Posterior vena cava (tissue), 2 donors: ENCODE measurements at places on chromosomes 5 and 9. TPM values are rescaled to one million over a fixed set of nuclear protein-coding genes. Genes with fewer than 3 reads are reported as not detected.
A peak's percentile ranks its signal among the peaks of the same experiment; 100 is the strongest.

GRCh38 chr9:20835377-20836286, 151.6 kb downstream of the FOCAD start:
- DNase-seq, result no peak

The PCDHB16 gene
- total RNA-seq, result 5.0 TPM

DNA sequence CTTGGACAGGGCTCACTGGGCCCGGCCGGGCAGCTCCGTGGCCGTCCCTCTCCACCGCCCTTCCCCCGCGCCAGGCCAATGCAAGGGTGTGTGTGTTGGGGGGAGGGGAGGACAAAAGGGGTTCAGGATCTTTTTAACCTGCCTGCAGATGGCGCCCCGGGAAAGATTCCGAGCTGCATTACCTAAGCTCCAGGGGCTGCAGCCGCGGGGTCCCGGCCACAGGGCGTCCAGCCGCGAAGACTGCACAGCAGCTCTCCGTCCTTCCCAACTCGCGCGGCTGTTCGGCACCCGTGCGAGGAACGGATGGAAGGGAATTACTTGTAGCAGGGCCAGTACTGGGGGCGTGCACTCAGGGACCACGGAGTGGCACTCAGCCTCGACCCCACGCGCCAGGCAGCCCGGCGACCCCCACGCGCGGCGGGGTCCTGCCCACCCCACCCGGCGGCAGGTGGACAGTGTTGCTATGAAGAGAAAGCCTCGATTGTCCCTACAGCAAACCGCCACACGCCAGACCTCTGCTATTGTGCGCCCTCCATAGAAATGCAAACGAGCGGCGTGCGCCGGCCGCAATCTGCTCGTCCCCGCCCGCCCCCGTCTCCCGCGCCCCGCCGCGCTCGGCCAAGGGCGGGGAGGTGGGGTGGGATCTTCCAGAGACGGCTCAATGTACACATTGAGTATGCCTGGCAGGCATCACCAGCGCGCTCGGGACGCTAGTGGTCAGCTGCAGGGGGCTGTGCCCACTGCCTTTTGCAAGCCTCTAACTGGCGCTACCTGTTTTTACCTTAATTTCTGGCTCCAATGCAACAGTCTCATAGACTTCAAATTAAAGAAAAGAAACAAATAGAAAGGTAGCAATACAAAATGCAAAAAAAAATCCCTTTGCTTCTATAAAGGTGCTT, 796 bp upstream of the GADD45G start:
- DNase-seq, result peak; percentile 83

The KIF4B gene
- total RNA-seq, result 0.14 TPM

The DNM1 gene
- total RNA-seq, result 19.0 TPM

The CEL gene
- 0.51 TPM for total RNA-seq

The C8G gene
- 1.4 TPM for total RNA-seq

The INSL4 gene
- total RNA-seq, result not detected

GRCh38 chr9:121892706-121893105, 200.4 kb downstream of the TTLL11 start:
- DNase-seq, result no peak

The PCDHB10 gene
- 3.8 TPM for total RNA-seq

GRCh38 chr5:126531543-126532120, 63.4 kb downstream of the ALDH7A1 start:
- no peak for DNase-seq

DNA sequence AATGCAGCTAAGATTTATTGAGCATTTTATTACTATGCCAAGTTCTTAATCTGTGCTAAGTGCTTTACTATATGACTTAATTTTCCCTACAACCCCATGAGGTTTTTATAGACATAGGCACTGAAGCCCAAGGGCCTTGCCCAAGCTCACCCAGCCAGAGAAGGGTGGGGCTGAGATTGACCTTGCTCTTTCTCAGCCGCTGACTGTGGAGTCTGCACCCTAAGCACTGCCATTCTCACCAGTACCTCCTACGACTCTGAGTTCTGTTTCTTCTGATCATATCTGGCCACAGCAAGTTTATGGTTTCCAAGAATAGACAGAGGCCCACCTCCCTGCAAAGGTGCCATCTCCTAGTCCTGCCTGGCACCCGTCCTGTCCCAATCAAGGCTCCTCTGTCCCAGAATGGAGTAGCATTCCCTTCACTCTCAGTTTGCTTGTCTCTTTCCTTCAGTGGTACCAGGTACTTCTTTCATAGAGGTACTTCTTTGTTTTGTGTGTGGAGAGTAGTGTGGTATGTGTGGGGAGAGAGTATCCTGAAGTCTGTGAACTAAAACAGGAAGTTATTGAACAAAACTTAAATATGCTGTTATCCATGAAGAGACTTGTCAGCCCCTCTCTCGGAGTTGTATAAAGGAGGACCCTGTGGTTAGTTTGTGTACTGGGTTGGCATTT, 42.6 kb downstream of the CSF1R start:
- DNase-seq, result no peak

GRCh38 chr5:76663573-76663972, 40.4 kb upstream of the F2RL2 start:
- DNase-seq, result no peak

- DNase-seq, result no peak
Observed at GRCh38 chr9:5899292-5899691, 8.6 kb downstream of the MLANA start.

GRCh38 chr5:126519637-126520592, 75.1 kb downstream of the ALDH7A1 start:
- DNase-seq, result no peak

The ACSL6 gene
- total RNA-seq, result 0.32 TPM

DNA sequence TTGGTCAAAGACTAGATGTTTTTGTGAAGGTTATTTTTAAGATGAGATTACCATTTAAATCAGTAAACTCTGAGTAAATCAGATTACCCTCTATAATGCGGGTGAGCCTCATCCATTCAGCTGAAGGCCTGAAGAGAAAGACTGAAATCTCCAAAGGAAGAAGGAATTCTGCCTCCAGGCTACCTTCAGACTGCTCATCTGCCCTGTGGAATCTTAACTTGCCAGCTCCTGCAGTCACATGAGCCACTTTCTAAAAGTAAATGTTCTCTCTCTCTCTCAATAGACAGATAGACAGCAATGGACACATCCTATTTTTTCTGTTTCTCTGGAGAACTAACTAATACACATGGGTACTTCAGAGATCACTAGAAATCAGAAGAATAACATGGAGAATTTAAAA, 182.8 kb downstream of the CFAP90 start:
- no peak for DNase-seq

The PDE6A gene
- total RNA-seq, result not detected

DNA sequence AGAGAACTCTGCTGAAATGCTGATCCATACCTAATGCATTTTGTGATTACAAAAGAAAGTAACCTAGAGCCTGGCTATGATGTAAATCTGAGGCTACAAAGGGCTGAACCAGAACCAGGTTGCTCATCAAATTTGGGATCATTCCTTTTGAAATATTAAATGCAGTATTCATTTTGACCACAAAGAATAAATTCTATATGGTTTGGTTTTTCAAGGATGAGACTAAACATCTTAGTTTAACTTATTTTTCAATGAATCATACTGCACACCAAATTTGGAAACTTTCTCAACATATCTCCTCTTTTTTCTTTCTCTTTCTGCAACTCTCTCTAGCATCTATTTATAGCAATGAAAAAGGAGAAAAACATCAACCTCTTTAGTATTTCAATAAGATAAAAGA, 46.5 kb downstream of the CEMIP2 start:
- no peak for DNase-seq

The EQTN gene
- not detected for total RNA-seq

DNA sequence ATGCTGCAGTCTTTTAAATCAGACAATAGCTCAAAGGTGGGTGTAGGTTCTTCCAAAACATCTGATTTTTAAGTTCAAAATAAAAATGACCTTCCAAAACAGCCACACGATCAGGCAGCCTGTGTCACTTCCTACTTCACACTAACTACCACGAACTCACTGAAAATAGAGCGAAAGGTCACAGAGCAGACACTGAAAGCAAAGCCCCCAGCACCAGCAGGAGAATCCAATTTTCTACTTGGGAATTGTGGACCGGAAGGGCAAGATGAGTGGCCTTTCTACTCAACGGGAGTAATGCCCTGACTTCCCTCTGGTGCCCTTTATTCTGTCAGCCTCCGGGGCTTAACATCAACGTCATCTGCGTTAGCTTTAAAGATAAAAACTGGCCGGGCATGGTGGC, 107.8 kb upstream of the FAM120A start:
- no peak for DNase-seq

GRCh38 chr9:83473488-83473971, 64.7 kb downstream of the FRMD3 start:
- no peak for DNase-seq

DNA sequence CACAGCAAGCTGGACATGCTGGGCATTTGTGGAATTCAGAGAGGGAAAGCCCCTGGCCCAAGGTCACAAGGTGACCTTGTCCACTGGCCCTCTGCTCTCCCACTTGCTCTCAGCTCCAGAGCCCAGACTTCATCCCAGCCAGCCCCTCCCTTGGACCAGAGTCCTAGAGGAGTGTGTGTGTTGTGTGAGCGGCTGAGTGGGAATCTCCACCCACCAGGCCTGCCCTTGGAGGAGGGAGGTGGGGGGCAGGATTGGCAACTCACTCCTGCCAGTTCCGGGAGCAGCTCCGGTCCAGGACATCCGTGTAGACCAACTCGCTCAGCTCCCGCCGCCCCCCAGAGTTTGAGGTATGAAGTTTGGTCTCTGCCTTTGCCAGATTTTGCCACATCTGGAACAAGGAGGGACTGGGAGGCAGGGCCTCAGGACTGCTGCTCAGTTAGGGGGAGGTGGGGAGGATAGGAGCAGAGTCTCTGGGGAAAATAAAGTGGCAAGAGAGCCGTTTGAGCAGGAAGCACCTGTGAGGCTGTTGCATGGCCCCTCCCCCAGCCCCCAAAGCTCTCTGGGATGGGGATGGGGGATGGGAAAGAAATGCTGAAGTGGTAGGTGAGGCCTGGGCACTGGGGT, 1.4 kb downstream of the MZB1 start:
- peak; percentile 77 for DNase-seq

GRCh38 chr9:84315278-84315877, 25.2 kb downstream of the SLC28A3 start:
- no peak for DNase-seq

GRCh38 chr9:111907147-111907546, 10.5 kb downstream of the UGCG start:
- no peak for DNase-seq

GRCh38 chr9:91067306-91067860, 265.8 kb downstream of the SYK start:
- DNase-seq, result no peak

GRCh38 chr9:79672236-79672635, 100.5 kb downstream of the TLE4 start:
- DNase-seq, result no peak

GRCh38 chr9:19127871-19128500, 694 bp upstream of the PLIN2 start:
- DNase-seq, result peak; percentile 86

The SV2C gene
- total RNA-seq, result not detected

- no peak for DNase-seq
Observed at GRCh38 chr9:127543973-127544533, 68.0 kb upstream of the STXBP1 start.
